ENCODE measurements at places on chromosomes 7 and 10.

GRCh38 chr10:45544191-45544590, 128.4 kb downstream of the ZFAND4 start:
- DNase-seq: no peak

DNA sequence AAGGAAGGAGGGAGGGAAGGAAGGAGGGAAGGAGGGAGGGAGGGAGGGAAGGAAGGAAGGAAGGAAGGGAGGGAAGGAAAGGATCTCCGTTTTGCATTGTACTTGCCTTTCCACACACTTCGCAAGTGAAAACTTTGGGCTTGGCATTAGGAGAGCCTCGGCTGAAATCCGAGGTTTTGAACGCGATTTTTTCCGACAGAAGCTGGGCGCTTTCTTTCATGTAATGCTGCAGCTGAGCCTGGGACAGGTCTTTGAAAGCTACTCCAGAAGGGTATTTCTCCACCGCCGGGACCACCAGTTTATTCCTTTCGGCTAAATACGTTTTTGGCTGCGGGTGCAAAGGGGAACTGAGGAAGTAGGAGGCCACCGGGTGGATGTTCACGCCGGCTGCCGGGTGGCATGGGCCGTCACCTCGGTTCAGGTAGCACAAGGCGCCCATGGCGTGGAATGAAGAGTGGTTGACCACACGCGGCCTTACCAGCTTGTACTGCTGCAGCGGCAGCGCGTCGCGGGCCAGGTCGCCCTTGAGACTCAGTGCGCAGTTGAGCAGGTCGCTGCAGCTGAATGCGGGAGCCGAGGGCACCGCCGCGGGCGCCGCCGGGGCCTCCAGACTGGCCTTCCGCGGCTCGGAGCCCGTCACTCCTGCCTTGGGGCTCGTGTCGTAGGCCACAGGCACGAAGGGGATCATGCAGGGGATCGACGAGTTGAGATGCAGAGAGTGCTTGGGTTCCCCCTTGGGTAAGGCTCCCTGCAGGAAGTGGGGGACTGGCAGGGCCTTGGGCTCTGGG, 825 bp downstream of the FEZF1 start:
- DNase-seq: no peak

DNA sequence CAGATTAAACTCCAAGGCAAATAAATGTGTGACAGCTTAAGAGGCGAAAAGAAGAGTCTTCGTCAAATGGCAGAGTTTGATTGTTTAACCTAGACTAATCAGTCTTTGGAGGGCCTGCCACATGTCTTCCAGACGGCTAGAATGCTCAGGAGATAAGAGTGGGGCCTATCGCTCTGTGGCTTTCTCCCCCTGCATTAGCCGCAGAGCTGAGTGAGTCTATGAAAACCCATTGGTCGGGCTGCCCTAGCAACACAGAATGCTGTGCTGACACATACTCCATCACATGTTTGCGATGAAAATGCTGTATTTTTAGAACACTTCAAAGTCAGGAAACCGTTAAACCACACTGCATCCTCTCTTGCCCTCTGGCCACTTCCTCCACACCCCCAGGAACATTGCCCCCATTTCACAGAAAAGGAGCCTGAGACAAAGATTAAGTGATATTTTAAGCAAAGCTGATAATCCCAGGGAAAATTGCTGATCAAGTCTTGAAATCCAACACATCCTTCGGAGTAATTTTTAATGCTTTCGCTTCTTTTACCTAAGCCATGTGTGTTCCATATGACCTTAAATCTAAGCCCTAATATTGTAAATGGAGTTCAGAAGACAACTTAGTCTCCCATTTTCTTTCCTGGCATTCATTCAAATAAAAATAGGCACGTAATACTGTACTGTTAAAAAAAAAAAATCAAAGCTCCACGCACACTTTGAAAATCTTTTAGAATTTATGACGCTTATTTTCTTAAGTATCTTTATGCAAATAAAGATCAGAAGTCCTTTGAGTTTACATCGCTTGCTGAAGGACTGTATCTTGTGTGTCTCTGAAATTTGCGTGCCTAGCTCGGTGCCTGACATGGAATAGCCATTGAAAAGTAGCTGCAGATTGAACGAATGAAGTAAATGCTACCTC, 161.2 kb downstream of the CELF2 start:
- no peak for DNase-seq

DNA sequence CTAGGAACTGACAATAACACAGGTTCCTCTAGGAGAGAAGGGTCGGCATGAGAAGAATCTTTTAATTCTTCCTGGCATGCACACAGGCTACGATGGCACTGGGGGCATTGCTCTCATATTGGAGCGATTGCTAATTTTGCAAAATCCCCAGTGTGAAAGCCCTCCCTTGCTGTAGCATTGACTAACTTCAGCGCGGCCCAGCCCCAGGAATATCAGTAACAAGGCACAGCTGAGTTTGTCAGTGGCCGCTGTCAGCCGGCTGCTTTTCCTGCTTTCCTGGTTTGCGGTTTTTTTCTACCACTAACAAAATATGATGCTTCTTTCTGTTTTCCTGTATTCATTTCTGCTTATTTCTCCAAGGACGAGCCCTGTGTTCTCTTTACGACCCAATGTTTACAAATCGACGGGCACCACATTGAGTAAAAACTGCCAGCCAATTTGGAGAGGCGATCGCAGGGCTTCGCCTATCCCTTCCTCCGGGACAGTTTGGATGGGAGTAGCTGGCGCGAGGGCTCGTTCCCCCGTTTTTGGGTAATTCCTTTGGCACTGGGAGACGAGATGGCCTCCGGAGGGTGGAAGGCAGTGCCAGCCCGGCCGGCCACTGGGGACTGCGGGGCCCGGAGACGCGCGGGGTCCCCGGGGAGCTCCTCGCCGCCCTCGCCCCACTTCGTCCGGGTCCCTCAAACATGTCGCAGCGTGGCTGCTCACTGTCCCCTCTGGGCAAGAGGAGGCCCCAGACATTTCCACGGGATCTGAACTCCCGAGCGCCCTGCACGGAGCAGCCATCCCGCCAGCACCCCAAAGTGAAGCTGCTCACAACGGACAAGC, 967 bp downstream of the ADARB2 start:
- DNase-seq: no peak

GRCh38 chr10:117926491-117926890, 120.2 kb downstream of the RAB11FIP2 start:
- no peak for DNase-seq

DNA sequence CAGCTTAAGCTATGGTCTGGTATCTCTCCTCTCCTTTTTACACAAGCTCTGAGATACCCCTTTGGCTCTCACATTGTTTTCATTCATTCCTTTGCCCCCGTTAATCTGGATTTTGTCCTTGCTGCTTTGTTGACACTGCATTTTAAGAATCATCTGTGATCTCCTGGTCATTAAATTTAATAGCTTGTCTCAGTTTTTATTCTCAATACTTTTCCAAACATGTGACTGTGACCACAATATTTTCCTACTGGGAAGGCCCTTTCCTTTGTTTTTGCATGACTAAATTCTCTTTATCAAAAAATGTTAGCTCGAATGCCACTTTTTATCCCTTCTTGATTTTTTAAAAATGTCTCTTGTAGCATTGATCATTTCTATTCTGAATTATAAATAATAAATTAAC, 171.2 kb downstream of the SUGCT start:
- DNase-seq: no peak

GRCh38 chr10:104333728-104334373, 4.4 kb downstream of the ITPRIP start:
- DNase-seq: no peak

DNA sequence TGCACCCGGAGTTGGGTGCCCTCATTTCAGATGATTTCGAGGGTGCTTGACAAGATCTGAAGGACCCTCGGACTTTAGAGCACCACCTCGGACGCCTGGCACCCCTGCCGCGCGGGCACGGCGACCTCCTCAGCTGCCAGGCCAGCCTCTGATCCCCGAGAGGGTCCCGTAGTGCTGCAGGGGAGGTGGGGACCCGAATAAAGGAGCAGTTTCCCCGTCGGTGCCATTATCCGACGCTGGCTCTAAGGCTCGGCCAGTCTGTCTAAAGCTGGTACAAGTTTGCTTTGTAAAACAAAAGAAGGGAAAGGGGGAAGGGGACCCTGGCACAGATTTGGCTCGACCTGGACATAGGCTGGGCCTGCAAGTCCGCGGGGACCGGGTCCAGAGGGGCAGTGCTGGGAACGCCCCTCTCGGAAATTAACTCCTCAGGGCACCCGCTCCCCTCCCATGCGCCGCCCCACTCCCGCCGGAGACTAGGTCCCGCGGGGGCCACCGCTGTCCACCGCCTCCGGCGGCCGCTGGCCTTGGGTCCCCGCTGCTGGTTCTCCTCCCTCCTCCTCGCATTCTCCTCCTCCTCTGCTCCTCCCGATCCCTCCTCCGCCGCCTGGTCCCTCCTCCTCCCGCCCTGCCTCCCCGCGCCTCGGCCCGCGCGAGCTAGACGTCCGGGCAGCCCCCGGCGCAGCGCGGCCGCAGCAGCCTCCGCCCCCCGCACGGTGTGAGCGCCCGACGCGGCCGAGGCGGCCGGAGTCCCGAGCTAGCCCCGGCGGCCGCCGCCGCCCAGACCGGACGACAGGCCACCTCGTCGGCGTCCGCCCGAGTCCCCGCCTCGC, at the start of gene EGFR:
Gene EGFR (plus strand): TSS at position 657 of the 830 bp plus-strand sequence. CDS start 261 bp downstream, outside the sequence.
- peak; percentile 63 for DNase-seq

- DNase-seq: peak; percentile 22
Measured at GRCh38 chr7:98394377-98394836, 6.5 kb downstream of the BAIAP2L1 start.

GRCh38 chr10:132637477-132638129, 100.0 kb downstream of the INPP5A start:
- peak; percentile 50 for DNase-seq

GRCh38 chr7:102721-103120, 89.7 kb upstream of the FAM20C start:
- DNase-seq: no peak

- DNase-seq: peak; percentile 18
Measured at GRCh38 chr7:139731802-139732470, 45.9 kb downstream of the HIPK2 start.

GRCh38 chr10:110138197-110138812, 69.1 kb upstream of the MXI1 start:
- DNase-seq: peak; percentile 1

DNA sequence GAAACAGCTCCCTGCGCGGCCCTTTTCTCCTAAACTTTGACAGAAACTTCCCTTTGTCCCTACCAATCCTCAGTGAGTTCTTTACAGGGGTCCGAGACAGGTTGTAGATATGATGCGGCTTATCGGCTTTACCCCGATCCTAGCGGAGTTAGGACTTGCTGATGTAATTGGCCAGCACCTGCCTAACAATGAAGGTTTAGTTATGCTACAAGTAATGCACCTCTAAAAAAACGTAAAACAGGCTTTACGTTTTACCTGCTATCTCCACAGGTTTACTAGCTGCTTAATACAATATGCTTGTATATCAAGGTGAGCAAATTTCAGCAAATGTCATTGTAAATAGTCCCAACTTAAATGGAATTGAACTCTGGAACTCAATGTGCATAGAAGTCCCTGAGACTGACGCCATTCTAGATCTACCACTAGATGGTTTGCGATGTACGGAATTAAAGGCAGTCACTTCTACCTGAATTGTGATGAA, 697 bp upstream of the SNX13 start:
- no peak for DNase-seq

DNA sequence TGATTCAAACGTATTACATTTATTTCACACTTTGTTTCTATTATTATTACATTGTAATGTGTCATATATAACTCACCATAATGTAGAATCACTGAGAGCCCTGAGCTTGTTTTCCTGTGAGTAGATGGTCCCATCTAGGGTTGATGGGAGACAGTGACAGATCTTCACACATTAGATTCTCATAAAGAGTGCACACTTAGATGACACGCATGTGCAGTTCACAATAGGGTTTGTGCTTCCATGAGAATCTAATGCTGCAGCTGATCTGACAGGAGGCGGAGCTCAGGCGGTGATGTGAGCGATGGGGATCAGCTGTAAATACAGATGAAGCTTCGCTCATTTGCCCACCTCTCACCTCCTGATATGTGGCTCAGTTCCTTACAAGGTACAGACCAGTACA, 36.1 kb downstream of the BMPER start:
- no peak for DNase-seq

- no peak for DNase-seq
Measured at GRCh38 chr10:118901906-118902305, 127.6 kb upstream of the NANOS1 start.

GRCh38 chr10:34539533-34540315, 275.4 kb downstream of the PARD3 start:
- DNase-seq: no peak

GRCh38 chr10:132443983-132444876, 47.2 kb downstream of the PWWP2B start:
- DNase-seq: no peak

GRCh38 chr7:91435381-91436059, 171.3 kb downstream of the FZD1 start:
- DNase-seq: no peak

DNA sequence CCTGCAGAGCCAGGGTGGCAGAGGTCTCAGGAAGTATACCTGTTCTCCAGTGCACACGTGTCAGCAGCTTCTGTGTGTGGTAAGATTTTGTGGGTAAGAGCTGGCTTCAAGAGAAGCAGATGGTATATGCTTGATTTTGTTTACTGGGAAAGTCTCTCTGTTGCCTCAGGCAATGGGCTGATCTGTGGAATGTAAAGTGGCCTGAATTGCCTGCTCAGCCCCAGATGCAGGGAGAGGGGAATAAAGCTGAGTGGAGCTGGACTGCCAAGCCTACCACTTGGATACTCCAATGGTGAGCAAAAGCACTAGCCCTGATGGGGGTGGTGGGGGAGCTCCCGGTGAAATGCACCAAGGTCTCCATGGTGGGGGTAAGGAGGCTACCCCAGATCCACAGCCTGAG, 156.1 kb downstream of the WDR11 start:
- no peak for DNase-seq

- DNase-seq: no peak
Measured at GRCh38 chr7:102426268-102427018, 6.9 kb upstream of the ORAI2 start.

DNA sequence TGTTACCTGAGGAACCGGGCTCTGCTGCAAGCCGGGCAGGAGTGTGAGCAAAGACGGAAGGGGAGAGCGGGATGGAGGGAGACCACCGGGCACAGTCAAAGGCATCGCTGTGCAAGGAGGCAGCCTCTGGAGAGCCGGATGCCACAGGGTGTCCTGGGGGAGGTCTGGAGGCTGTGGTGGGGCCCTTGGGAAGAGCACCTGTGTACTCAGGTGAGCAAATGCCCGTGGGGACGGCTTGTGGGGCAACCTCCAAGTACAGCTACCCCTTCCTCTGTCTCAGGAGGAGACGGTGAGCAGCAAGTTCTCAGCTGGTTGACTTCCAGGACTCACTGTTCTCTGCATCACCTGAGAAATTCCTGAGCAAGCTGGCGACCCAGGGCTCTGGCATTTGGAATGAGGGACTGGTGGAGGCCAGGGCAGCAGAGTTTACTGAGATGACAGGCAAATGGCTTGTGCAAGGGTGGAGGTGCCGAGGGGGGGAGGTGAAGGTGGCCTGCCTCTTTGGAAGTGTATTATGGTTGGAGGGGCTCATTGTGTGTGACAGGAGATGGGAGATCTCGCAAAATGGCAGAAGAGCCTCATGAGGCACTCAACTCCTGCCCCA, 345.2 kb upstream of the SHH start:
- DNase-seq: no peak

GRCh38 chr7:54747234-54747633, 11.8 kb downstream of the SEC61G start:
- no peak for DNase-seq

Measured in amniotic stem cell (primary cell).